ENCODE measurements at places on chromosomes 1 and 21.
A peak's percentile ranks its signal among the peaks of the same experiment; 100 is the strongest.

- peak; percentile 11 for DNase-seq
Measured at GRCh38 chr1:17161137-17161740, 42.0 kb upstream of the PADI2 start.

GRCh38 chr1:226678251-226678650 lies 60.8 kb downstream of the ITPKB start:
- DNase-seq, result no peak

DNA sequence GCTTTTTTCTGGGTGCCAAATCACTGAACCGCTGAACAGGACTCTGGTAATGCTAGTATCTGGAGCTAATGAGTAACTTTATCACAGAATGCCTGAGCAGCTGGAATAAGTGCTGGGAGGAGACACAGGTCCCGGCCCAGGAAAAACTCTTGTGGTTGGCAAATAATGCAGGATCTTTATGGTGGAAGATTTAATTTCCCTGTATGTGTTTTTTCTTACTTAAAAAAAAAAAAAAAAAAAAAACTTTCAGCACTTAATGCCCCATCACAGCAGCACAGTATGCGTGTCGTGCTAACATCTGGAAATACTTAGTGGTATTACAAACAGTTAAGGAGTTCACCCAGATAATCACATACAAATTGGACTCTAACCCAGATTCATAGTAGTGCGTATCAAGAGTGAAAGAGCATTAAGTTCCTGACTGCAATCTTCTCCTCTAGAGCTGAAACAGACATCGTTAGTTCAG lies 220.7 kb downstream of the TOMM20 start:
- no peak for DNase-seq

- no peak for DNase-seq
Measured at GRCh38 chr1:87816646-87817045, 488.0 kb downstream of the LMO4 start.

- DNase-seq, result no peak
Measured at GRCh38 chr1:149995927-149996326, 14.6 kb downstream of the OTUD7B start.

Measured in activated CD4-positive, alpha-beta T cell treated with anti-CD3 and anti-CD28 coated beads, Interleukin-2, amount 10 ng/mL, durations not matched to agents 7 days and 5 days (primary cell).